ENCODE measurements at places on chromosomes 5 and 9.

- no peak for DNase-seq
These were observed 1.7 kb upstream of the OTULINL start for GRCh38 chr5:14579731-14580397.

GRCh38 chr9:34688329-34689115, 2.6 kb downstream of the CCL19 start:
- no peak for DNase-seq

DNA sequence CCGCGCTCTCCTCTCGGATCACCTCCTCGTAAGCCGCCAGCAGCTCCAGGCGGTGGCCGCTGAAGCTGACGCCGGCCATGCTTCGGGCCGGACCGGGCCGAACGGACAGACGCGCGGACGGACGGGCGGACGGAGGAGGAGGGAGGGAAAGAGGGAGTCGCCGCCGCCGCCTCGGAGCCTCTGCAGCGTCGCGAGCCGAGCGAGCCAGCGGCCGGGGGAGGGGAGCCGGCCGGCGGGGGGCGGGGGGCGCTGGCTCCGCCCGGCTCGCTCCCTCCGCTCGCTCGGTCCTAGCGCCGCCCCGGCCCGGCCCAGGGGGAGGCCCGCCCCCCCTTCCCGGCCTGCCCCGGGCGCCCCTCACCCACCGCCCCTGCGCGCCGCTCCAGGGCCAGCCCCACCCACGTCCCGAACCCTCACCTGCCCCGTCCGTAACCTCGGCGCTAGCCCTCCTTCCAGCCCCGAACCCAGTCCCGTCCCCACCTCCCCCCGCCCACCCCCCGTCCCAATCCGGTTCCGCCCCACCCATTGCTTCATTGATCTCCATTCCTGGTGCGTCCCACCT, at the start of gene DBN1:
DBN1 (minus strand) TSS at position 192 of the 559 bp plus-strand sequence; CDS start at position 79, 113 bp downstream.
- DNase-seq = no peak

GRCh38 chr5:138900281-138900965, 25.3 kb upstream of the LRRTM2 start:
- no peak for DNase-seq

DNA sequence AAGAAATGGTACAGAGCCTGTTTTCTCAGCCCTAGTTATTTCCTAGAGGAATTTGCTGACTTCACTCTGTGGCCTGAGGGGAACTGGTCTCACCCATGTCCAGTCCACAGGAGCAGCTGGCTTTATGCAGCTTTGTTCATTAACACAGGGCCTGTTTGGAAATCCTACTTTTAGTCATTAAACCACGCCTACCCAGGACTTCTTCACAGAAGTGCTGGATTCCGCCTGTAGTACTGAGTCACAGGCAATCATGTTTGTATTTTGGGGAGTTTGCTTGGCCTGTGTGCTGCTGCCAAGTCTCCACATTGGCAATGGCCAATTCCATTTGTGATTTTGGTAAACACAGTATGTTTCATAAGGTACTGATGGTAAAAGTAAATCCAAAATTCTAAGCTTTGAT, 52.8 kb downstream of the CTNND2 start:
- no peak for DNase-seq

DNA sequence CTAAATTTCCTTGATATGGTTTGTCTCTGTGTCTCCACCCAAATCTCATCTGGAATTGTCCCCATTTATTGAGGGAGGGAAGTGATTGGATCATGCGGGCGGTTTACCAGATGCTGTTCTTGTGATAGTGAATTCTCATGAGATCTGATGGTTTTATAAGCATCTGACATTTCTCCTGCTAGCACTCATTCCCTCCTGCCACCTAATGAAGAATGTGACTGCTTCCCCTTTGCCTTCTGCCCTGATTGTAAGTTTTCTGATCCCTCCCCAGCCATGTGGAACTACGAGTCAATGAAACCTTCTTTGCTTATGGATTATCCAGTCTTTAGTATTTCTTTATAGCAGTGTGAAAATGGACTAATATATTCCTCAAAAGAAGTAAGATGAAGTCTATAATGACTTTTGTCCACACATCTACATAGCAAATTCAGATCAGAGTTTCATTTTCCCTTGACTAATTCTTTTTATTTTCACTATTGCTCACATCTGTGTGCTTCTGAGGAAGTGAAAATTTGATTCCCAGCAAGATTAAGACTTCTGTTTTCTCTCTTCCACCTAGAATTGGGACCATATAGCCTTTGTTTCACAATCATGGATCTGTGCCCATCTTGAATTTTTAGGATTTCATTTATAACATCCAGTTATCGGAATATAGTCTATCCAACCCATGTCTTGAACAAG, 393.5 kb downstream of the DMAC1 start:
- DNase-seq = no peak

- no peak for DNase-seq
These were observed at the start of gene MINAR2 for GRCh38 chr5:129747572-129748407. Gene MINAR2 (plus strand): TSS chr5:129748094. CDS start chr5:129748191, 97 bp downstream.

DNA sequence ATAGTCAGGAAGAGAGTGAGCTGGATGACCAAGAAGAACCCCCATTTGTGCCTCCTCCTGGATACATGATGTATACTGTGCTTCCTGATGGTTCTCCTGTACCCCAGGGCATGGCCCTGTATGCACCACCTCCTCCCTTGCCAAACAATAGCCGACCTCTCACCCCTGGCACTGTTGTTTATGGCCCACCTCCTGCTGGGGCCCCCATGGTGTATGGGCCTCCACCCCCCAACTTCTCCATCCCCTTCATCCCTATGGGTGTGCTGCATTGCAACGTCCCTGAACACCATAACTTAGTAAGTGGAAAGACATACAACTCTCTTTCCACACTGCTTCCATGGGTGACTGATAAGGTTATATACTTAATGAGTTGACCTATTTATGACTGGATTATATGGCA, 51.5 kb downstream of the RAB14 start:
- no peak for DNase-seq

GRCh38 chr9:131667576-131667975, 72.3 kb downstream of the RAPGEF1 start:
- no peak for DNase-seq

DNA sequence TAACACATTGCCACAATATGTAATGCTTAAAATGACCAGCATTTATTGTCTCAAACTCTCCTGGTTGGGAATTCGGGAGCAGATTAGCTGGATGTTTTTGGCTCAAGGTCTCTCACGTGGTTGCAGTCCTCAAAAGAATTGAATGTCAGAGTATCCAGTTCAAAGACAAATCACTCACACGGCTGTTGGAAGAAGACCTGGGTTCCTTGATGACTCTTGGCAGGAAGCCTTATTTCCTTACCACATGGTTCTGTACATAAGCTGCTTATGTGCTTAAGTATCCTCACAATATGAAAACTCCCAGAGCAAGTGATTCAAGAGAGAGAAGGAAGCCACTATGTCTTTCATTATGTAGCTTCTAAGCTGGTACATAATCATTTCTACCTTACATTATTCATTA, 230.3 kb upstream of the PTPRD start:
- no peak for DNase-seq

DNA sequence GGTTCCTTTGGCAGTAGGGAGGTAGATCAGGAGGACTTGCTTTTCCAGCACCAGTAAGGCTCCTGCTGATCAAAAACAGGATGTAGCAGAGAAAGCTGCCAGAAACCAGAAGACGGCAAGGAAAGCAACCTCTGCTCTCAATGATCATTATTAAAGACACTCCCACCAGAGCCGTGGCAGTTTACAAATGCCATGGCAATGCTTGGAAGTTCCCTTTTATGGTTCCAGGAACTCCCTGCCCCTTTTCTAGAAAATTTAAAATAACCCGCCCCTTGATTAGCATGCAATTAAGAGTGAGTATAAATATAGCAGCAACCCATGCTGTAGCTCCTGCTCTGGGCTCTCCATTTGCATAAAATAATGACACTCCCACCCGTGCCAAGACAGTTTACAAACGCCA, 16.1 kb downstream of the EQTN start:
- no peak for DNase-seq

DNA sequence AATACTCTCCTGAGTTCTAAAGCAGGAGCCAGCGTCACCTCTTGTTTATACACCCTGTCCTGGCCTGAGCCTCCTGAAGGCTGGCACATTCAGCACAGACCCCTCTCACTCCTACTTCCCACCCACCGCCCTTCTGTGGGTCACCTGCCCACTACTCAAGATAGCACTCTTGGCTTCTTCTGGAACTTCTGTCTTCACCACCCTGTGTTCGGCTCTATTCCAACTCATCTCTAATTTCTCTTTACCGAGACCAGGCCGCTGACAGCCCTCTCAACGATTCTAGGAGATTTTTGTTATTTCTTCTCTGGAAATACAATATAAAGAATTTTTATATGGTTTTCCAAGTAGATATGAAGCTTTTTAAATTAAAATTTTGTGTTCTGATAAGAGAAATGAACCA, 57.4 kb downstream of the IRF1 start:
- DNase-seq = no peak

DNA sequence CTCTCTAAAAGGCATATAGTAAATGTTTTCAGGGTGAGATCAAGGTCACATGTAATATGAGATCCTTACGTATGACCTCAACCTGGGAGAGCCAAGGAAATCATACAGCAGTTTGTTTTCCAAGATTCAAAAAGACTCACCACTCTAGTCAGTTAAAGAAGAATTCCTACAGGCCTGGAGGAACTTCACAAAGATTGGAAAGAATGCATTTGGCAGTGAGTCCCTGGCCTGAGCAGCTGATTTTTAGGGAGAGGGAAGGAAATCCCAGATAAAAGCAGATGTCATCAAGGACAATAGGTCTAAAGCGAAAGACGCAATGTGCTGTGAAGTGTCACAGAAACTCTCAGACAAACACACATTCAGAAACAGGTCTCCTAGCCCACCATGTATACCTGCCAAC, 424.0 kb upstream of the ZNF462 start:
- no peak for DNase-seq

GRCh38 chr5:84091127-84091799, 293.4 kb downstream of the EDIL3 start:
- DNase-seq = no peak

Measured in NCI-H2081 treated with DMSO at 0.1 percent for 48 hours (cell line).